Fibroblast of skin of left quadriceps (primary cell): ENCODE measurements at places on chromosomes 11 and 22.

GRCh38 chr11:13338427-13339069 is 61.0 kb downstream of the BMAL1 start:
- DNase-seq: no peak

GRCh38 chr11:67301313-67301921 is 1.9 kb upstream of the SSH3 start:
- no peak for DNase-seq

DNA sequence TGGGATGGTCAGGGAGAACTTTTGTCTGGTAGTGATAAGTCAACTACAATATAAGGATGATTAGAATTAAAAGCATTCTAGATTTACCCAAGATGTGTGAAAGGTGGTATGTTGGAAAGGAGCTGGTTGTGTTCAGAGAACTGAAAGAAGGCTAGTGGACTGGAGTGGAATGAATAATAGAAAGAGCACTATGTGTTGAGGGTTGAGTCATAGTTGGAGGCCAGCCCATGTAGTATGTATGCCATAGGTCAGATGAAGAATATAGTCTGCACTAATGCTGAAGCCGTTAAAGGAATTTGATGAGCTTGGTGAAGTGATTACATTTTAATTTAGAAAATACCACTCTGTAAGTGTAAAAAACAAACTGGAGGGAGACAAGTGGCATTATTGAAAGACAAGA is 514.1 kb downstream of the CNTN5 start:
- peak; percentile 1 for DNase-seq

DNA sequence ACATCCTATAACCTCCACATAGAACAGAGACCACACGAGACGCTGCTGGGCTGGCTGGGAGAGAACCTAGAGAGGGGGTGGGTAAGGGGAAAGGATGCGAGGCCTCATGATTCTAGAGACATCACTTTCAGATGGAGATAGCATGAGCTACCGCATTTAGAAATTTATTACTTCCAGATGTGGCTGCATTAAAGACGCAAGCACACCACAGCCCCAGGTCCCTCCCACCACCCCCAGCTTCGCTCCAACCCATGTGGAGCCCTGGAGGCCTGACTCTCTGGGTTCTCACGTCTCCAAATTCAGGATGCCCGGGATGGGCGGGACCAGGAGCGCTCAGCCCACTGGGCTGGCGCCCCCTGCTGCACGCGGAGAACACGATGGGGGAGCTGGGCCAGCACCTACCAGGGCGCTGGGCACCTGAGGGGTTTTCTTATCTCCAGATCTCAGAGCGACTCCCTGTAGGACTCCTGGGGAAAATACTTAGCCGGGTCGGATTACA is 13.6 kb downstream of the MRPL21 start:
- DNase-seq: peak; percentile 98

GRCh38 chr11:80916173-80916798 is 1475.5 kb upstream of the TENM4 start:
- DNase-seq: no peak

- DNase-seq: no peak
Measured at GRCh38 chr11:30228323-30228884, 2.4 kb upstream of the FSHB start.

DNA sequence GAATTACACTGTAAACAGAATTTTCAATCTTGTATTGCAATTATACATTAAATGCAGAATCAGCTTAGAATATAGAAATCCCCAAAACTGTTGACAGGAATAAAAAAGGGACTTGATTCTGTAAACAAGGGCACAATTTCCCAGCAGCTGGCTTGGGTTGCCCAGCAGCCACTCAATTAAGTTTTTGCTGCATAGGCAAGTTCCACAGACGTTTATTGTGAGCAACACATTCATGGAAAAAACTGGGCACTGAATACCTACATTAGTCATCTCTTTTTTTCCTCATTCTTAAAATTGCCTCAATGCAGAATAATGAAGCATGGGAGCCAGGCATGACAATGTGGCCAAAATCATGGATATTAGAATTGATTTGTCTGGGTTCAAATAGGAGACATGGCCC is 421.8 kb upstream of the ANO5 start:
- DNase-seq: no peak

DNA sequence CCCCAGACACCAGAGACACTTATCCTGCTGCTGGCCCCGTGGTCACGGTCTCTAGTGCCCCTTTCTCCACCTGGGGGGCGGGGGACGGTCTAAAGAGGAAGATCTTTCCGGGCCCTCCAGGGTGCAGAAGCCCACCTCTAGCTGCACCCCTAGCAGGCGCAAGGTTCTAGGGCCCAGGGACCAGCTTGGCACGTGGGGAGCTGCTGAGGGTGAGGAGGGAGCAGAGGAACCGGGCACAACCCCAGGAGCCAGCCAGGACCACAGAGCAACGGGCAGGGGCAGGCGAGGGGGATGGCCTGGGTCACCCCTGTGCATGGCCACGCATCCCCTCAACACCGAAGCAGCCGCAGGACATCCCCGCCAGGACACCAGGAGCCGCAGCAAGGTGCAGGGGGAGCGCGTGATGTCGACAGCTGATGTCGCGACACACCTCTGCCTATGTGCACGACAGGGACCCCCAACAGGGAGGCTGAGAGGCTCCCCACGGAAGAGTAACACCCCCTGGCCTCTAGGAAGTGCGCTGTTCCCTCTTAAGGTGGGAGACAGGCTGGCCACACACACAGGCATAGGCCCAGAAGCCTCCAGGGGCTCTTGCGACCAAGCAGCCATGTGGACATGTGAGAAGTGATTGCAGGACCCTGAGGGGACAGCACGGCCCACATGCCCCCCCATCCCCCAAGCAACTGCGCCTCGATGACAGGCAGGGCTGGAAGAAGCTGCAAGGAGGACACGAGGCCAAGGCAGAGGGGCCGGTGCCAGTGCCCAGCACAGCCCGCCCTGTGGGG is 5.1 kb downstream of the LRFN4 start:
- no peak for DNase-seq

GRCh38 chr22:39920134-39920743 is 19.4 kb downstream of the GRAP2 start:
- no peak for DNase-seq

DNA sequence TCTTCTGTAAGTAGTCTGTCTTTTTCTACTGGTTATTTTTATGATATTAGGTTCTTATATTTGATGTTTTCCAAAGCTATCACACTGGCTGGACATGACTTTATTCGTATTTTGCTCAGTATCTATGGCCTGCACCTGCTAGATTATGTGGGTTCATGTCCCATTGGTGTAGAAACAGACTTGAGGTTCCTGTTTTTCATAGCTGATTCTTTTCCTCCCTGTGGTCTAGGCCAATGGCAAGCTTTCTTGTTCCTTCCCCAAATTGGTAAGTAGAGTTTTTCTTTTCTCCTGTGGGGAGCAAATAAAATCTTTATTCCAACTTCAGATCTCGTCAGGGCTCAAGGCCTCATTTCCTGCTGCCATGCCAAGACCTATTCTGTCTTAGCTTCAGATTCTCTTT is 30.2 kb upstream of the SWAP70 start:
- no peak for DNase-seq

DNA sequence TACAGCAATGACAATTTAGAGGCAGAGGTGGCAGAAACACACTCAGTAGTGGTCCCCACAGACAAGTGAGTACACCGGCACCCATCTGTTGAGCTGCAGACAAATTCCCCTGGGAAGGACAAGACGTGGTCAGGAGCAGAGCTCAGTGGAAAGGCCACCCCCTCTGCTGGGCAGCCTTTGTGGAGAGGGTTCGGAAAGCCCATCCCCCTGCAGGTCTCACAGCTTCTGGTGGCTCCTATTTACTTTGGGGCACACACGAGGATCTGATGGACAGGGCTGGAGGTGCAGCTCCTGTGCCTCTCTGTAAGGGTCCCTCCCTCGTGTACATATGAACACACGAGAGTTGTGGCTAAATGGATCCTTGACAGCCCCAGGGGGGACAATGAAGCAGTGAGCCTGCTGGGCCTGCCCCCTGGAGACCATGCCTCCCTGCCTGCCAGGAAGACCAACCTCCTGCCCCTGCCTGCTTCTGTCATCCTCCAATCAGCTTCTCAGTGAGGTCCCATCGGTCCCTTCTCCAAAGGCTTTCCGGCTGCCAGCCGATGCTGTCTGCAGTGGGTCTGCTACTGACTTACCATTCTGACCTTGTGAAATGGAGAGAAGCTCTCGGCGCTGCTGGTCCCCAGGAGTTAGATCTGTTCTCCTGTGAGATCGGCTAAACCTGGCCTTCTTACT is 161.5 kb downstream of the CACNA1I start:
- DNase-seq: no peak

- DNase-seq: no peak
Measured at GRCh38 chr22:23536821-23537345, 43.2 kb downstream of the IGLL1 start.

- DNase-seq: no peak
Measured at GRCh38 chr22:25100948-25101347, 98.7 kb upstream of the CRYBB3 start.

GRCh38 chr22:40753114-40753513 is 66.0 kb downstream of the SLC25A17 start:
- no peak for DNase-seq

DNA sequence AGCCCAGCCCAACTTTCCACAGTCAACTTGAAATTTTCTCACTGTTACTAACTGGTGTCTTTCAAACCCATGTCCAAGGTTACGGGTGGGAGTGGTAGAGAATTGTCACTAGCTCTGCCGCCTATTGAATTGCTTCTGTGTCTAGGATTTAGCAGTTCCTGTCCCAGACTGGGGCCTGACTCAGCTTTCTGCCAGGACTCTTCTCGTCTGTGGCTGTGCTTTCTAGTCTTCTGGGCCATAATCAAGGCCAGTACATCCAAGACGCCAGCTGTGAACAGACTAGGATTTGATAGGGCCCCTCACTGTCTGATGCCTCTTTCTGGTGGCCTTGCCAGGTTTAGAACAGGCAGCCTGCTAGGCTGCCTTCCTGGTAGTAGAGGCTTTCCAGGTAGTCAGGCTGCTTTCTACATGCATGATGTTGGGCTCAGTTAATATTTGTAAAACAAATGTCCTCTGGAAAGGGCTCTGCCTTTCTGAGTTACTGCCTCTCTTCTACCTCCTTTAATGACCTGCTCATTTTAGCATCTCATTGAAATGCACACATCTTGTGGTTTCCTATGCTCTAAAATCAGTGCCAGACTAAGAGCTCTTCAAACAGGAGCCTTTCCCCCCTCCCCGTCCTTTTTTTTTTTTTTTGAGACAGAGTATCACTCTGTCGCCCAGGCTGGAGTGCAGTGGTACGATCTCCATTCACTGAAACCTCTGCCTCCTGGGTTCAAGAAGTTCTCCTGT is 13.1 kb upstream of the HIKESHI start:
- DNase-seq: no peak

- DNase-seq: no peak
Measured at GRCh38 chr11:9838961-9839360, 175.1 kb downstream of the SWAP70 start.

- DNase-seq: no peak
Measured at GRCh38 chr11:59078435-59078834, 7.7 kb upstream of the GLYATL1B start.

GRCh38 chr11:119237515-119237914 is 31.4 kb downstream of the CBL start:
- DNase-seq: no peak

GRCh38 chr11:5380740-5381342 is 2.8 kb upstream of the OR51M1 start:
- DNase-seq: peak; percentile 26

GRCh38 chr11:93857413-93858120 is 7.1 kb upstream of the VSTM5 start:
- DNase-seq: no peak

GRCh38 chr11:9775398-9775779 is 111.5 kb downstream of the SWAP70 start:
- DNase-seq: no peak

GRCh38 chr11:123187248-123187647 is 7.8 kb downstream of the CLMP start:
- no peak for DNase-seq

- DNase-seq: no peak
Measured at GRCh38 chr22:26023104-26023775, 146.0 kb upstream of the SEZ6L start.

DNA sequence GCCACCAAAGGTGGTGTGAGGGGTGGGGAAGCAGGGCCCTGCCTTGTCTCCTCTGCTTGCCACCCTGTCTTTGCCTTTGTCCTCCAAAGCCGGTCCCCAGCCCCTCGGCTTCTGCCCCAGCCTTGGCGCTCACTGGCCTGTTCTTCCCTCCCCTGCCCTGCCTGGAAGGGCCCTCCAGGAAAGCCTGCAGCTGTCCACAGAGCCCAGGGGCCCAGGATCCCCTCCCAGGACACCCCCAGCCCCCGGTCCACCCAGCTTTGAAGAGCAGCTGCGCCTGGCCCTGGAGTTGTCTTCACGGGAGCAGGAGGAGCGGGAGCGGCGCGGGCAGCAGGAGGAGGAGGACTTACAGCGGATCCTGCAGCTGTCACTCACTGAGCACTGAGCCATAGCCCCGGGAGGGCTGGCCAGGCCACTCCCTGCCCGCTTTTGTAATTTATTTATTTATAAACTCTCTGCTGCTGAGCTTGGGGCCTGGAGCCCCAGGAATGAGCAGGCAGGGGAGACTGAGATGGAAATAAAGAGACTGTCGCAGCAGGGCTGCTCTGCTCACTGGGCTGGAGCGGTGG is 1.3 kb upstream of the SSH3 start:
- no peak for DNase-seq

DNA sequence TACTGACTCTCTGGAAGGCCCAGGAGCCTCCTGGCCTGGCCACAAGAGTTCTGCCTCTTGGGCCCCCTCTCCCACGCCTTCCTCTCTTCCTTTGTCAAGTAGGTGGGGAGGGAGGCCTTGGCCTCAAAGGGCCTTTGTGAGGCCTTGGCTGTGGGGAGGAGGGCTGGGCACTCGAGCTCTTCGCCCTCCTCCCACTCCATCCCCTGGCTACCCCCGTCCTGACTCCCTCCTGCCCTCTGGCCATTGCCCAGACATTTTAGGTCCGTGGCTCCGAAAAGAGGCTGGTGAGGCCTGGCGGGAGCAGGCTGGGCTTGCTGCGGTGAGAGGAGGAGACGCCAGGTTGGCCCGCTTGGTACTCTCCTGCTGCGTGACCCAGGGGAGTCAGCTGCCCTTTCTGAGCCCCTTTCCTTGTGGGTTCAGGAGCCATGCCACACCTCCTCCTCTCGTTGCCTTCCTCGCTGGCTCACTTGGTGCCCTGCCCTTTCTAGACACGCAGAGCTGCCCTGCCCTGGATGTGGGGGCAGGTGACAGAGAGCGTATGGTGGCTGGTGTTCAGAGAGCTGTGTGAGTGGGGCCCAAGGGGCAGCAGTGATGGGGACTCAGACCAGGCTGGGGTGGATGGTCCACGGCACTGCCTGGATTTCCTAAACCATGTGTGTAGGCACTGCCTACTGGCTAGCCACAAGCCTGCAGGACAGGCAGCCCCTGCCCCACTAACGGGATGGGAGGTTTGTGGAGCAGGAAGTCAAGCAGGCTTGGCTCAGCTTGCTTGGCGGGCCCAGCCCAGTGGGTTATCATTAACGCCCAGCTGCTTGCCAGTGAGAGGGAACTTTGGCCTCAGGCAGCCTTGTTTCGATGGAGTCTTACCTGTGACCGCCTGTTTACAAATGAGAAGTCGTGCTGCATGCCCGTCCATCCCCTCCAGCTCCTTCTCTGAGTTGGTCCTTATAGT is 15.8 kb upstream of the OMP start:
- no peak for DNase-seq
